ENCODE measurements at places on chromosomes 6 and 20. TPM values are rescaled to one million over a fixed set of nuclear protein-coding genes. Genes with fewer than 3 reads are reported as not detected.

- no peak for DNase-seq
Observed at GRCh38 chr20:23776067-23776771, 25.5 kb upstream of the CST1 start.

The TMEM244 gene
- total RNA-seq = not detected

The DEFB125 gene
- total RNA-seq = not detected

DNA sequence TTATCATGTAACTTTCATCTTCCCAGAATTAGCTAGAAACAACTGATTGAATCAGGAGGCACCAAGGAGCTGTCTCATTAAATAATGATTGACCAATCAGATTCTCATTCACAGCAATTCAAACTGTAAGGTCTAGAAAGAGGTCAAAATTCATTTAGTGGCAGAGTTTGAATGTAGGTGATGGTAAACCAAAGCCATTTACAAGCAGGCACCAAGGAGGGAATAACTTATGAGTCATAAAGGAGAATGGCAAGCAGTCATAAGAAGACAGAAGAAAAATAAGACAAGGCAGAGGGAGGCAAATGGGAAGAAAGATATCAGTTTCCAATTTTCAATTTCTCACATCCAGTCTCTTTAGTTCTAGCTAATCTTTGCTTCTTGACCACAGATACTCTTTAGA is 52.9 kb upstream of the DEFB112 start:
- no peak for DNase-seq

- no peak for DNase-seq
Observed at GRCh38 chr20:40942006-40942405, 86.6 kb upstream of the TOP1 start.

The SCRT2 gene
- total RNA-seq = not detected

The APOM gene
- total RNA-seq = 0.42 TPM

DNA sequence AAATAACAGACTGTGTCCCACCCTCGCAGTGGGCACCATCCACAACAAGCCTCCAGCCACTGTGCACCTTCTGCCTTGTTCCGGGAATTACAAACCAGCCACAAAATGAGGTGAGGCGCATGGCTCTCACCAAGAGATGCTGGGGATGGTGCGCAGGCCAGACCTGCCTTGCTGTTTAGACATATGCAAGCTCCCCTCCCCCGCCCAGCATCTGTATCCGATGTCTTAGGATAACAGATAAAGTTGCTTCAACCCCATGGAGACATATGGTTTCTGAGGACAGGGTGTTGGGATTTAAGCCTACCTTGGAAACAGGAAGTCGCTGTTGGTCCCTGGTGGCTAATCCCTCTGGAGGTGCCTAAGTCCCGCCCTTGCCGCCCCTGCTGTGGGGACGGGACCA is 50.4 kb upstream of the MPC1 start:
- no peak for DNase-seq

Measured in SK-MEL-5 (cell line).